Activated T-helper 2 cell treated with anti-CD3 and anti-CD28 coated beads, Interferon-gamma antibody, Interleukin-2, Interleukin-4, amounts not matched to agents 10 μg/mL and 5 μg/mL and 100 μg/mL, durations not matched to agents 14 hours and 24 hours and 36 hours (primary cell): ENCODE measurements at places on chromosomes 5 and 9. TPM values are rescaled to one million over a fixed set of nuclear protein-coding genes. Genes with fewer than 3 reads are reported as not detected.
A peak's percentile ranks its signal among the peaks of the same experiment; 100 is the strongest.

CEP72 gene
- total RNA-seq: 29.6 and 30.2 TPM in 2 replicates

DNA sequence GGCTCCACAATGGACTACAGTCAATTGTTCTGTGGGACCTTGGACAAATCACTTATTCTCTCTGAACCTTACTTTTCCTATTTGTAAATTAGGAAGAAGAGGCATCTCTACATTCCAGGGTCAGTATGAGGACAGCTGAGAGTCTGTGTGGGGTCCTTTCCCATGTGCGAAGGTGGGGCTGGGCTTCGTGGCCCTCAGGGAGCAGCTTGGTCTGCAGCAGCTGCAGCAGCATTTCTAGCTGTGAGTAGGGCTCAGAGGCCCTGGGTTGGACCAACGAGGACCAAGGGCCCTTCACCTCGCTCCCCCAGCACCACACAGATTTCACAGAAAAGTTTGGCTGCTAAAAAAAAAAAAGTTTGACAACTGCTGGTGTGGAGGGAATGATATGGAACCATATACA lies 9.4 kb upstream of the DDX41 start:
- H3K27me3 ChIP-seq: no peaks in the 10 kb centered on the region
- peaks cover 7% of the 10 kb centered on the region for H3K4me1 ChIP-seq
- H3K36me3 ChIP-seq: peaks cover 19% of the 10 kb centered on the region
- no peak overlapping the region for H3K27ac ChIP-seq
- H3K4me3 ChIP-seq: no peak overlapping the region

GRCh38 chr5:73940026-73940425 lies 314.0 kb downstream of the ARHGEF28 start:
- H3K4me1 ChIP-seq: no peaks in the 10 kb centered on the region
- H3K27ac ChIP-seq: no peak overlapping the region
- H3K4me3 ChIP-seq: no peak overlapping the region

GRCh38 chr9:135822374-135822755 lies 85.0 kb downstream of the CAMSAP1 start:
- no peak for DNase-seq
- peaks cover 49% of the 10 kb centered on the region for H3K36me3 ChIP-seq
- H3K4me1 ChIP-seq: no peaks in the 10 kb centered on the region
- no peak overlapping the region for H3K4me3 ChIP-seq

CDK9 gene
- total RNA-seq: 98.1 and 99.8 TPM in 2 replicates

DNA sequence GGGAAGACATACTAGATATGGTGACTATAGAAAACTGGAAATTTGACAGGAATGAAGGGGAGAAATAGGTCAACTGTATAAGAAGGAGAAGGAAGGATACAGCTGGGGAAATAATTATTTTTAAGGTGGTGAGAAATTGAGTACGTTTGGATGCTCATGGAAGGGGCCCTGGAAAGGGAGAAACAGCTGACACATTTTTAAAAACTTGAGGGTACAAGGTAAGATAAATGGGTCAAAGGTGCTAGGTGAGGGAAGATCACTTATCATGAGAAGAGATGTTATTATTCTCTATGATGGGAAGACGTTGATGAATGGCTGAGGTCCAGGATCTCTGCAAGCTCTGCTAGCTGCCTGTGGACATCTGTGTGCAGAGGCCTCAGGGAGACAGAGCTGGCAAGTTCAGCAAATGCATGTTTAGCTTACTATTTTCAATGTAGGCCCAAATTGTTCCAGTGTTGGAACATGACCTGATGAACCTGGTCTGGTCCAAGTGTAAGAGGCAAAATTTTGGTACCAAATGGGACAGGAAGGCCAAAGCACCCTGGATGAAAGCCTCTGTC lies 181.7 kb downstream of the MTRR start:
- H3K4me1 ChIP-seq: no peaks in the 10 kb centered on the region
- no peaks in the 10 kb centered on the region for H3K27me3 ChIP-seq
- no peak for DNase-seq
- no peak overlapping the region for H3K4me3 ChIP-seq
- no peaks in the 10 kb centered on the region for H3K36me3 ChIP-seq

DNA sequence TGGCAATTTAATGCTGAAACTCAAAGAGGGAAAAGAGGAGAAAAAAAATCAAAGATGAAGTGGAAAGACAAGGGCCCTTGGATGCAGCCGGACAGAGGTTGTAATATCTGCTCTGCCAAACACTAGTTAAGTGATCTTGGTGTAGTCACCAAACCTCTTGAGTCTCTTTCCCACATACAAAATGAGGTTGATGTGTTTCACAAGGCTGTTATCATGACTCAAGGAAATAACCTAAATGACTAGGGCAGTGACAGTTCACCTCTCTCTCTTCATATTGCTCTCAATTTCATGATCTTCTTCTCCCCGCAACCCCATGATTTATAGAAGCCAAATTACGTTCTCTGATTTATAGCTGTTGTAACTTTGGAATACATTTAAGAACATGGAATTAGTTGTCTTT lies 44.9 kb downstream of the PIK3R1 start:
- peak overlapping the region; percentile 16 for H3K27ac ChIP-seq
- H3K27me3 ChIP-seq: no peaks in the 10 kb centered on the region
- peaks cover 71% of the 10 kb centered on the region for H3K4me1 ChIP-seq
- DNase-seq: no peak
- peaks cover 28% of the 10 kb centered on the region for H3K36me3 ChIP-seq

DNA sequence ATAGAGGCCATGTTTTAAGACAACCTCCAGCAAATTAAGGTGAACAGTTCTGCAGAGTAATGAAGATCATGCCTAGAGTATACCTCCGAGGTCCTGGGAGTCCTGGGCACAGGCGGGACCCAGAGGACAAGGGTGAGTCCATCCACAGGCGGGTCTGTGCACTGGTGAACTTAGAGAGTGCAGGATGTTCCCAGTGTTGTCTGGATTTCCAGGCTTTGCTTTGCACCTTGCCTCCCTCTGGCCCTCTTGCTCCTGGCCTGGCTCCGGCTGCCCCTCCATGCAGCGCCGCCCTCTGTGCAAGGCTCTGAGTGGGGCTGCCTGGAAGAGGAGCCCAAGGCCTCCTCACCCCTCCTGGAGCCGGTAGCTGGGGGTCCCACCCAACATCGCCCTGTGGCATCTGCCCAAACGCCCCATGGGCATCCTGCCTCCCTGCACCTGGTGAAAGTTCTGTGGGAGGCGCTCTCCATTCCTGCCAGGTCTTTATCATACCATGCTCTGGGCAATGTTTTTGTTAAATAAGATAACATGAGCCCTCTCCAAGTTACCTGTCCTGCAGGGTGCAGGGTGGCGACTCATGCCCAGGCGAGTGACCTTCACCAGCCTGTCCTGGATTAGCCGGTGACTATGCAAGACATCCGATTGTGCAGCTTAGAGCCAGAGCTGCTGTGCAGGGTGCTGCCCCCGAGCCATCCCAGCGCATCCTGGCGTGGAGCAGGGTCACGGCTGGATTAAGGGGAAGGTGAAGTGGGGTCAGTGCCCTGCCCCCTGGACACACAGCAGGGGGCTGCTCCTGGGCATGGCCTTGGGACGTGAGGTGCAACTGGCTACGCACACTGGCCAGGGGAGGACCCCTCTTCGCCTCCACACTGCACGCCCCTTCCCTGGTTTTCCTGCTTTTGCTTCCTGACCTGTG lies 41.3 kb upstream of the LPCAT1 start:
- DNase-seq: no peak
- peaks cover 5% of the 10 kb centered on the region for H3K27me3 ChIP-seq
- no peak overlapping the region for H3K4me3 ChIP-seq
- peaks cover under 1% of the 10 kb centered on the region for H3K36me3 ChIP-seq

GABBR2 gene
- not detected in 2 replicates for total RNA-seq

DELE1 gene
- total RNA-seq: 74.1 and 76.8 TPM in 2 replicates

DNA sequence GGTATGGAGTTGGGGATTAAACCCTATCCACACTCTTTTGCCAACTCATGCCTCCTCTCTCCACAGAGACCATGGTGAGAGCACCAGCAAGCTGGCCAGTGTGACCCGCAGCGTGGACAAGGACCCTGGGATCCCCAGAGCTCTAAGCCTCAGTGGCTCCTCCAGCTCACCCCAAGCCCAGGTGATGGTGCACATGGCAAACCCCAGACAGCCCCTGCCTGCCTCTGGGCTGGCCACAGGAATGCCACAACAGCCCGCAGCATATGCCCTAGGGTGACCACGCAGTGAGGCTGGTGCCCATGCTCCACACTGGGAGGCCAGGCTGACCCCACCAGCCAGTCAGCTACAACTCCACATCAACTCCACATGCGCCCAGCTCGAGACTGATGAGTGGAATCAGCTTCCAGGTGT lies 11.5 kb upstream of the CARD19 start:
- peaks cover 18% of the 10 kb centered on the region for H3K4me1 ChIP-seq
- no peak overlapping the region for H3K4me3 ChIP-seq
- H3K27me3 ChIP-seq: no peaks in the 10 kb centered on the region
- DNase-seq: no peak
- H3K36me3 ChIP-seq: peaks cover 78% of the 10 kb centered on the region

GNA14 gene
- 0.09 TPM in 2 replicates for total RNA-seq

DNA sequence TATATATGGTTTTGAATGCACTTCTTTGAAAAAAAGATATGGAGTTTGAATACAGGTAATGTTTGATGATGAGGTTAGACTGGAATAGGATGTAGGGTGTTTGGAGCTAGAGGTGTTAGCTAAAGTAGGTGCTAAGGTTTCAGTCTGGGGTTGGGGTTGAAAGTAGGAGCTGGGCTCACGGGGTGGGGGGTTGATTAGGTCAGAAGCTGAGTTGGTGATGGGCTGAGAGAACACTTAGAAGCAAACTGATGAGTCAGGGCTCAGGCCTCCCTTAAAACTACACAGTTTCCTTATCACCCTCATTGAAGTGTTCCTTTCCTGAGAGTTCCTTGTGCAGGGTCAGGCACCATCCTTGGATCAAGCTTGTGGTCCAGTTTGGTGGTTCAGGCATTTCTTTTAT lies 308.8 kb upstream of the ADAMTS16 start:
- no peak overlapping the region for H3K27ac ChIP-seq
- no peak for DNase-seq
- H3K36me3 ChIP-seq: no peaks in the 10 kb centered on the region
- no peaks in the 10 kb centered on the region for H3K27me3 ChIP-seq
- H3K4me1 ChIP-seq: no peaks in the 10 kb centered on the region

GRCh38 chr5:6791031-6791430 lies 77.8 kb downstream of the TENT4A start:
- H3K36me3 ChIP-seq: no peaks in the 10 kb centered on the region
- H3K27me3 ChIP-seq: peaks cover 16% of the 10 kb centered on the region
- H3K4me3 ChIP-seq: no peak overlapping the region
- DNase-seq: no peak
- H3K27ac ChIP-seq: no peak overlapping the region

DNA sequence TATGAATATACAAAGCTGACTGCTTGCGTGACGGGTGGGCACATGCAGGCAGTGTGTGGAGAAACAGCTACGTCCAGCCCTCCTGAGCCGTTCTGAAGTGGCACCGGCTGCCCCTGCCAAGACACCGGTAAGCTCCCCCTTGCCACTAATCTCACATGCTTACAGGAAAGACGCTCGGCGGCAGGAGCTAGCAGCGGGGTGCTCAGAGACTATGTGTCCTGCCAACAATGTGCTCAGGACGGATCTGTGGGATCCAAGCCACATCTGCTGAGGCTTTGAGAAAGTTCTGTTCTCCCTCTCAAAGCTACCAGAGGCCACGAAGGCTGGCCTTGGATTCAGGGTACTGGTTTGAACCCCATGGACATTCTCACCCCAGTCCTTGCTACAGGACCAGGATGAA lies 157.2 kb upstream of the PHYKPL start:
- H3K4me3 ChIP-seq: no peak overlapping the region
- H3K36me3 ChIP-seq: no peaks in the 10 kb centered on the region
- no peaks in the 10 kb centered on the region for H3K4me1 ChIP-seq
- H3K27me3 ChIP-seq: no peaks in the 10 kb centered on the region
- H3K27ac ChIP-seq: no peak overlapping the region
- no peak for DNase-seq

DNA sequence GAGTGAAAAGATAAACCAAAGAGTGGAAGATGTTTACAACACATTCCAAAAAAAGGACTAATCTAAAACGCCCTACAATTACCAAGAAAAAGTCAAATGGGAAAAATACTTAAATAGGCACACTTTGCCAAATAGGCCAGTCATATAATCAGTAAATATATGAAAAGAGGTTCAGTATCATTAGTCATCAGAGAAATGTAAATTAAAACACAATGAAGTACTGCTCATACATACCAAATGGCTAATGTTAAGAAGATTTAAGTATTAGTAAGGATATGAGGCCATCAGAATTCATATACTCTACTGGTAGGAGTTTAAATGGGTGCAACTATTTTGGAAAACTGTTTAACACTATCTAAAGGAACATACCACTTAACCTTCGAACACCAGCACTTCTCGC lies 47.6 kb downstream of the ZDHHC21 start:
- H3K4me1 ChIP-seq: peaks cover 17% of the 10 kb centered on the region
- no peak overlapping the region for H3K27ac ChIP-seq
- no peaks in the 10 kb centered on the region for H3K36me3 ChIP-seq
- DNase-seq: no peak

DNA sequence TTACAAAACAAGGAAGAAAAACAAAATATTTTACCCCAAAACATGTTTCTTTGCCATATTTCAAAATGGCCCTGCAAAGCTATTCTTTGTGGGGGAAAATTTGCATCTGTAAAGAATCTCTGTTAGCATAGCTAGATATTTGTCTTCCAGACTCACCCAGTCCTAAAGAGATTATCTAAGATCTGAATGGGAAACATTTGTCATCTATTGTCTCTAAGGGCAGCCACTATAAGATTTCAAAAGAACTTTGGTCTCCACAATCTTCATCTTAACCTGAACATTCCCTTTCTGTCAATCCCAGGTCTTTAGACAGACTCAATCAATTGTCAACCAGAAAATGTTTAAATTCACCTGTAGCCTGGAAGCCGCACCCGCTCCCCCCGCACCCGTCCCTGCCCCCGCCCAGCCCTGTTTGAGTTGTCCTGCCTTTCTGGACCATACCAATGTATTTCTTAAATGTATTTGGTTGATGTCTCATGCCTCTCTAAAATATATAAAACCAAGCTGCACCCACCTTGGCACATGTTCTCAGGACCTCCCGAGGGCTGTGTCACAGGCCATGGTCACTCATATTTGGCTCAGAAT lies 330.6 kb downstream of the RAB3C start:
- peaks cover 9% of the 10 kb centered on the region for H3K4me1 ChIP-seq
- H3K36me3 ChIP-seq: no peaks in the 10 kb centered on the region
- no peak for DNase-seq
- H3K4me3 ChIP-seq: no peak overlapping the region

DNA sequence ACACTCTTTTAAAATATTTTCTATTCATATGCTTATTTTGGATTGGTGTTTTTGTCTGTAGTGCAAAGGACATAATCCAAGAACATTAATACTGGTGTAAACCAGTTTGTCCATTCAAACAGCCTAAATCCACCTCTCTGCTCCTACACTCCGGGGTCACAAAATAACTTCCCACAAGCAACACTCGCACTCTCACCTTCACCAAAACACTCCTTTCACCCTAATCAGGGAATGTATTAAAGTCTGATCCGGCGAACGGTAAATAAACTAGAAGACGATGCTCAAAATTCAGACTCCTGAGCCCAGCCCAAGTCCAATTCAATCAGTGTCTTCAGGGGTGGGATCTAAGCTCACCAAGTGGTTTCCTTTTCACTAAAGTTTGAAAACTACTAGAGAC lies 649 bp downstream of the AP3B1 start:
- peak overlapping the region; percentile 96 for H3K27ac ChIP-seq
- H3K36me3 ChIP-seq: peaks cover 23% of the 10 kb centered on the region
- peaks cover 32% of the 10 kb centered on the region for H3K4me1 ChIP-seq
- DNase-seq: no peak

F2RL2 gene
- total RNA-seq: 0.05 and 0.09 TPM in 2 replicates

ACOT12 gene
- total RNA-seq: not detected in 2 replicates

KIF4B gene
- total RNA-seq: 0.07 TPM in 1 of 2 replicates, not detected in the other

CCDC192 gene
- total RNA-seq: not detected in 2 replicates
